ENCODE measurements at places on chromosomes 1 and 21.

- DNase-seq = no peak
Observed at GRCh38 chr1:152442765-152443164, 28.7 kb upstream of the CRNN start.

GRCh38 chr1:61270761-61271411 lies 188.5 kb downstream of the NFIA start:
- DNase-seq = no peak

- DNase-seq = no peak
Observed at GRCh38 chr1:119542492-119542946, 35.5 kb downstream of the HSD3B1 start.

- DNase-seq = no peak
Observed at GRCh38 chr1:11157867-11158266, 31.3 kb upstream of the ANGPTL7 start.

Measured in stimulated activated CD4-positive, alpha-beta T cell treated with anti-CD3 and anti-CD28 coated beads, TNF-alpha, amount 100 ng/mL, for 1 hour (primary cell).